ENCODE measurements at places on chromosomes 1 and 21.

GRCh38 chr1:201020721-201021629, 2.5 kb downstream of the KIF21B start:
- no peak for DNase-seq

DNA sequence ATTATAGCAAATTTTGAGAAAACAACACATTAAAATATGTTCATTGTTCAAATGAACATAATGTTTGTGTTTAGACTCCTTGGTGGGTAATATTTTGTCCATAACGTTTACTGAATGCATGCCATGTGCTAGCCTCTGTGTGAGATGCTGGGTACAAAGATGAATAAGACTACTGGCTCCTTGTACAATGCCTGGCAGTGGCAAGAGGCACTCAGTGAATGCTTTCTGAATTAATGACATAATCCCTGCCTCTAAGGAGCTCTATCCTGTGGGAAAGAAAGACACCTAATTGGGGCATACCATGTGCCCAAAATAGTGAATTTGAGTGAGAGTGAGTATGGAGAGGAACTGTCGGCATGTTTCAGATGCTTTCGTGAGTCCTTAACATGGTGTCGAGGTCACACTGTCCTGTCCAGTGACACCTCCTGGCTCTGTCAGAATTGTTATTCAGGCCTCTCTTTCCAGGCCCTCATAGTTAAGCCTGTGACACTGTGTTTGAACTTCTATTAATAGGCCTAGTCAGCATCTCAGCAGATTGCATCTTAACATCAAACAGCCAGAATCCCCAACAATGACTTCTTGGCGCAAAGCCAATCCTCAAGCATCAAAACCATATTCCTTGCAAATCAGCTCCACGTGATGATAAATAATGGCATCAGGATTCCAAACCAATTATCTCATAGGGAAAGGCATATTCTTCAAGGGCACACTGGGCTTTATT, 32.8 kb upstream of the S1PR1 start:
- DNase-seq, result no peak

DNA sequence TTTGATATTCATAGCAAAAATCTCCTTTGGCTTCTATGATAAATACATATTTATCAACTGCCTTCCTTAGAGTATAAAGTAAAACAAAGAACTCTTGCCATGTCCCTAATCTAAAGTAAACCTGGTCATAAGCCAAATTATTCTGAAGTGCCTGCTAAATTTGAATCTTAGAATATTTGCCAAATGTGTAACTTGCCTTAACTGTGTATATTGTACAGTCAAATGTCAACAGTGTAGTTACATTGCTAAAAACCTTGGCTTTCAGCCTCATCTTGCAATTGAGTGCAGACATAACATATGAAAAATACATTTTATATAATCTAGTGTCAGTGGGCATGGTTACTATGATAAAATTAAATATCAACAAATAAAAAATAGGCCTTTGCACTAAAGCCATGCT, 583.4 kb upstream of the ADAMTS5 start:
- DNase-seq, result no peak

DNA sequence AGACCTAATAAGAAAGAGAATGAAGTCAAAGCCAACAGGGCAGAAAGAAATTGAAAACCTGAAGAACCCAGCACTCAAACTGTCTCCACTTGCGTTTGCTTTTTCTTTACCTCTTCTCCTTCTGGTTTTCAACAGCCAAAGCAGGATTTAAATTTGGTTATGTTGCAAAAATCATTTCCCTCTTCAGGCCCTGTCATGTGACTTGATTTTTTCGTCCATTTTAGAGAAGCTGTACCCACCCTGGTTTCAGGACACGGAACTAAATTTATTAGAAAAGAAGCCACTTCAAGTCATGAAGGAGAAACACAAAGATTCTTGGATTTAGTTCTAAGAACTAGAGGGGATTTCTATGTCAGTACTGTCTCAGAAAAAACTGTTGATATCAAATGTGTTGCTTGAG, 1.0 kb upstream of the SYNJ1 start:
- DNase-seq, result no peak

DNA sequence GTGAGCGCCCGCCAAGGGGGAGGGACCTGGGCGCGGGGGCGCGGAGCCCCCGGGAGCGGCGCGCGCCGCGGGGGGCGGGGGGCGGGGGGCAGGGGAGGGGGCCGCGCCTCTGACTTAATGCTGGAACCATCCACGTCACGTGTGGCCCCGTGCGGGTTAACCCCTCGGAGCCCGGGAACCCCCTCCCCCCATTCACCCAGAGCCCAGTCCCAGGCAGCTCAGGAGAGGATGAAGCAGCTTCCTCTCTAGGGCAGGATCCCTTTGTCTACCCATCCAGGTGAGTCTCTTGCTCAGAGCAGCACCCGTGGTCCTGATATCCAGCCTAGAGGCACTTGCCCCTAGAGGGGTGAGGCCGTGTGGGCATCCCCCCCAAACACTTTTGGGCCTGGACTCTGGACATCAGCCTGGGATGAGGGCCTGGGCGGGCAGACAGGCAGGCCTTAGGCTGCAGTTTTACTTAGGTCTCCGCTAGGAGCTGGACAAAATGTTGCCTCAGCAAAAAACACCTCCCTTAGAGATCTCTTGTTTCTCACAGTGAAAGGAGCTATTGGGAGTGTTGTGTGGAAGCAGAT, at the start of gene ALX3:
Gene ALX3, minus strand, starts transcription at position 2 of the 572 bp plus-strand sequence. CDS start 60 bp downstream, outside the sequence.
- DNase-seq, result no peak

DNA sequence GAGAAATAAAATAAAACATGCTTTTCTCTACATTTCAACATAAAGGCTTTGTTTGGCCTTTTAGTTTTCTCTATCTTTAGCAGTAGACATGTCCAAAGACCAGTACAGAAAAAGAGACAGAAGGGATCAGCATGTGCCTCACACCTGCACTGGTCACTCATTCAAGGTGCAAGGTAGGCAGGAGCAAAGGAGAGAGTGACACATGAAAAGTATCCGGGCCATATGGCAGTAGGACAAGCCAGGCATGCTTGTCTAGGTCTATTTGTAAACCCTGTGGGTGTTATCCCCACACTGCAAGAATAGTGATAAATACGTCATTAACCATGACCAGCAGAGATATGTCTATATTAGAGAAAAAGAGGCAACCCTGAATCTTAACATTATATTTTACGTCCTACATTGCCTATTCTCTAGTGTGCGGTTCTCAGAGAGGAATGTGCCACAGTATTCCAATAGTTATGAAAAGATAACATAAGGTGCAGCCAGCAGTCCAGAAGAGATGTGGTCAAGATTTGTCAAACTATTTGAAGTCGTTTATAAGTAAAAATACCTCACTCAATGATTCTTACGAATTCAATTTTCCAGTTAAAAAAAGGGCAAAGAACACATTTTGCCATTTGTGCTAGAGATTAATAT, 32.1 kb downstream of the PRRX1 start:
- DNase-seq, result no peak

GRCh38 chr1:229582011-229582694, 23.6 kb upstream of the ABCB10 start:
- no peak for DNase-seq

DNA sequence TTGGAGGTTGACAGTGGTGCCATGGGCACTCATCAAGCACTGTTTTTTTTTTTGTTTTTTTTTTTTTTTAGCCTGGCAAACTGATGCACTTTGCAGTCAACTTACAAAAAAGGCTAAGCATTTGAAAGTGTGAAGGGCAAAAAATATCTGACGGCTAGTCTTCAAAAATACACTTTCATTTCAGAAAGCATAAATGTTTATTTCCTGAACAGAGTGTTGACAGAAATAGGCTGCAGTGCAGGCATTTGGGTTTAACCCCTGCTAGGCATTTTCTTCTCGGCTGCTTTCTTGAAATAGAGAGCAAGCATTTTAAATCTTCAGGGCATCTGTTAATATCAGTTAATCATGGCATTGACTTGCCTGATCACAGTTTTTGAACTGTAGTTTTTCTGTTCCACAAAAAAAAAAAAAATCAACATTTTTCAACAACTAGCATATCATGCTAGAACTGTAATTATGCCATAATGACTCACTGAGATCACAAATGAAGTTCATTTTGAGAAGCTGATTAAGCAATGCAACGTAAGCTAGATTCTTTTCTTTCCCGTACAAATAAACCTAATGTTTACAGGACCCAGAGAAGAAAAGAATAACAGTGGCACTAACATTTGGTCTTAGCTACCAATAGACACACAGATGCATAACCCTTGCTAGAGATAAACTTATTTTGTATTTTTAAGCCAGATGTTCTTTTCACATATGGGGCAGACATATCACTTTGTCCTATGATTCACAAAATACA, 100.4 kb upstream of the USH2A start:
- no peak for DNase-seq

DNA sequence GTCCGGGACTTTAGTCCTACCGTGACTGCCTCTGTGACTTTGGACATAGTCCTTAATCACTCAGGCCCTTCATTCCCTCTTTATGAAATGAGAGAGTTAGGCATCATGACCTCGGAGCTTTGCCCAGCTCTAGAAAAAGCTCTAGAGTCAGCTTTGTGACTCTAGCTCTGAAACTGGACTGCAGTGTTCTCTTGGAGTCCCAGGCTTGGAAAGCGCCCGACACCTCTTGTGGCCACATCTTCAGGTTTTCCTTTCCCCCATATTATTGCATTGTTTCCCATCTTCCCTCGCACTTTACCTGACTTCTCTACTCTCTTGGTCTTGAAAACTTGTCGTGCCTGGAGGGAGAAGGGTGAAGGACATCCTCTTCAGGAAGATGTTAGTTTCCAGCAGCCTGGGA, 12.5 kb upstream of the AMIGO1 start:
- no peak for DNase-seq

- no peak for DNase-seq
Measured at GRCh38 chr1:77514921-77515776, 167.3 kb downstream of the ZZZ3 start.

DNA sequence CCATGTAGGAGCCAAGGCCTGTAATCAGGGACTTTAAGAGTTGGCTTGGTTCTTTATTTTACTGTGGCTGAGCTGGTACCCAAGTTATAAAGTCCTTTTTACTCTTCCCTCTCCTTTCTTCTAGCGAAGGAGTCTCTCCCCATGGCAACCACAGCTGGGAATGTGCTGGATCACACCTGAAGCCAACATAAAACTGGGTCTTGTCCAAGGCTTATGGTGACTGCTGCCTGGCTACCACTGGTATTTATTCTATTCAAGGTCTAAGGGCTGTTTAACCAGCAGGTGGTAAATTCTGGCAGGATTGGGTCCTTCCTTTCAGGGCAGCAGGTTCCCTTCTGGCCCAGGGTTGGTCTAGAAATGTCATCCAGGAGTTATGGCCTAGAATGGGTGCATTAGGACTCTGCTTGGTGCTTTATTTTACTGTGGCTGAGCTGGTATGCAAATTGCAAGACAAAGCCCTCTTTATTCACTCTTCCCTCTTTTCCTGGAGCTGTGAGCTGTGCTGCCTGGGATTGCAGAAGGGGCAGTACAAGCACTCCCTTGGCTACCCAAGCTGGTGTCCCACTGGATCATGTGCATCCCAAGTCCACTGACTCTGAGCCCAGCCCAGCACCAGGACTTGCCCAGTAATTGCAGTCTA, 26.6 kb downstream of the SLC22A15 start:
- no peak for DNase-seq

DNA sequence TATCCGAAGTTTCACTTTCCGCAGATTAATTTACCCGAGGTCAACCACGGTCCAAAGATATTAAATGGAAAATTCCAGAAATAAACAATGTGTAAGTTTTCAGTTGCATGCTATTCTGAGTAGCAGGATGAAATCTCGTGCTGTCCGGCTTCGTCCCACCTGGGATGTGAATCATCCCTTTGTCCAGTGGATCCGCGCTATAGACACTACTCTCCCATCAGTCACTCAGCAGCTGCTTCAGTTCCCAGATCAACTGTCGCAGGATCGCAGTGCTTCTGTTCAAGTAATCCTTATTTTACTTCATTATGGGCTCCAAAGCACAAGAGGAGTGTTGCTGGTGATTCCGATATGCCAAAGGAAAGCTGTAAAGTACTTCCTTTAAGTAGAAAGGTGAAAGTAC, 8.3 kb upstream of the LRP8 start:
- DNase-seq, result no peak

DNA sequence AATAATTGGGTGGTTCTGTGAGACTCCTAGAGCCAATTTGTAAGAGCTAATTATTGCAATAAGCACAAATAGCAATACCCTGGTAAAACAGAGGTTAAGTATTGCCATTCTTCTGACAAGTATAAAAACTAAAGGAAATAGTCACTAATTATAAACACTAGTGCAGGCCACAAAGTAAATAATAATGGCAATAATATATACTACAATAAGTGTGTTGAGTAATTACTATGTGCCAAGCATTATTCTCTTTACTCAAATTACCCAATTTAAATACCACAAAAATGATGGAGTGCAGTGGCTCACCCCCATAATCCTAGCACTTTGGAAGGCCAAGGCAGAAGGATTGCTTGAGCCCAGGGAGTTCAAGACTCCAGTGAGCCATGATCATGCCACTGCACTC, 15.3 kb downstream of the ZMYM6 start:
- DNase-seq, result no peak

GRCh38 chr1:212109728-212110127, 74.2 kb downstream of the DTL start:
- DNase-seq, result no peak

- DNase-seq, result no peak
Measured at GRCh38 chr1:37831809-37832208, 23.8 kb upstream of the YRDC start.

DNA sequence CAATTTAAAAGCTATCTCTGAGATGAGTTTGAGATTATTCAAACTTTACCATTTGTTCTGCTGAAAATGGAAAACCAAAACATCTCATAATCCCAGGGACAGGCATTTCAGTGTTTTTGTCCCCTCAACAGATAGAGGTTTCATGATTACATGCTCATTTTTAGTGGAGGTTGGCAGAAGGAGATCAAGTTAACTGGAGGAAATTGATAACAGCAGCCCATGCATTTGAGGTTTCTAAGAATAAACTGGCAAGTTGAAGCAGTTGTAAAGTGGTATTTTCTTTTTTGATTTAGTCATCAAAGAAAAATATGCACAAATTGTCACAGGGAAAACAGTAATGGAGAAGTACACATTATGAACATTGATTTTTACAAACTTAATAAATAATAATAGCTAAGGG, 205.8 kb downstream of the PLA2G4A start:
- DNase-seq, result no peak

All from activated CD8-positive, alpha-beta memory T cell treated with anti-CD3 and anti-CD28 coated beads for 1 hour (primary cell).